ENCODE measurements at places on chromosomes 4 and X. TPM values are rescaled to one million over a fixed set of nuclear protein-coding genes. Genes with fewer than 3 reads are reported as not detected.

Gene HELT
- not detected for total RNA-seq

Gene GRIA3
- total RNA-seq: not detected

DNA sequence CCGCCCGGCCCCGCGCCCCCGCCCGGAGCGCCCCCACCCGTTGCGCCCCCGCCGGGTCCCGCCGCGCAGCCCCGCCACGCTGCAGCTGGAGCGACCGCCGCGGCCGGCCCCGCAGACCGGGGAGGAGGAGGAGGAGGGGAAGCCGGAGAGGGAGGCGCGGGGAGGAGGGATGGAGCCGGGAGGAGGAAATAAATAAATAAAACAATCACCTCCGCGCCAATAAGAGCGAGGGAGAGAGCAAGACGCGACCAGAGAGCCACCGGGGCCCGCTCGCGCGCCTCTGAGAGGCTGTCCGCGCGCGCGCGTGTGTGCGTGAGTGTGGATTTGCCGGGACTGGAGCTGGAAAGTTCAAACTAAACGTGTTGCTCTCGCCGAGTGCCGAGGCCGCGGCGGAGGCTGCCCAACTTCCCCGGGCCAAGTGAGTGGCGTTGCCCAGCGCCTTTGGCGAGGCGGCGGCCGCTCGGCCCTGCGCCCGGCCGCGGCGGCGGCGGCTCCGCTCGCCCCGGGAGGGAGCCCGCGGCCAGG lies 2184.4 kb upstream of the TENM3 start:
- no peak for DNase-seq
- H3K36me3 ChIP-seq: no peaks in the 10 kb centered on the region
- peaks cover 5% of the 10 kb centered on the region for H3K4me1 ChIP-seq
- no peak overlapping the region for H3K27ac ChIP-seq
- peaks cover 36% of the 10 kb centered on the region for H3K27me3 ChIP-seq
- H3K4me3 ChIP-seq: no peak overlapping the region

DNA sequence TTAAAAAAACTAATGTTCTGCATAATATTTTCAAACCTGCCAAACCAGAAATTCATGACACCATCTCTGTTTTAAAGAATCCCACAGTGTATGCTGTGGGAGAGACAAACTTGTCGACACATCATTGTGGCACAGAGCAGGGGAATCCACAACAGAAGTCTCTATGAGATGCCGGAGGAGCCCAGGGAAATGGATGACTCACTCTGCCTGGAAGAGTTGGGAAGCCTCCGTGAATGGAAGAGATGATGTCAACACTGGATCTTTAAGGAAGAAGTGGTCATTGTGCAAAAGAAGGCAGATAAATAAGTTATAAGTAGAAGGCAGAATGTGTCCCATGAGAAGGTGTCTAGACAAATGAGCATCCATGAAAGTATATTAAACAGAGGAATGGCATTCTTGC lies 595.1 kb downstream of the RAB28 start:
- H3K27ac ChIP-seq: no peak overlapping the region
- no peak for DNase-seq
- no peak overlapping the region for H3K4me3 ChIP-seq
- H3K4me1 ChIP-seq: no peaks in the 10 kb centered on the region
- H3K27me3 ChIP-seq: no peaks in the 10 kb centered on the region
- no peaks in the 10 kb centered on the region for H3K36me3 ChIP-seq

DNA sequence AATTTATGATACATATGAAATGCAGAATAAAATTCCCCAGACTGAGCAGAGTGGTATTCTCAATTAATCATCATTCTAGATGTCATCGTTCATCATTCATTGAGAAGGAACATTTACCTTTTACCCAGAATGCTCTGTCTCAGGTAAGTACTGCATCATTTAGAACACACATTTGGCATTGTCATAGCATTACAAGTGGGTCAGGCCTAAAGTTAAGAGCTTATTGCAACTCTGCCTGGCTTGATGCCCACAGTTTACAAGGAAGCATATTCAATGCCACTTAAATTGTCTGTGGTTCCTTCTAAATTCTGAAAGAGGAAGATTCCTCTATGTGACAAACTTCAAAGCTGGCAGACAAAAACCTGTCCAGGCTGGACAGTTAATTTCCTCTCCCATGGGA lies 87.3 kb downstream of the CAMK2D start:
- peak overlapping the region; percentile 5 for H3K27ac ChIP-seq
- peaks cover 53% of the 10 kb centered on the region for H3K36me3 ChIP-seq
- H3K27me3 ChIP-seq: no peaks in the 10 kb centered on the region
- DNase-seq: no peak
- H3K4me1 ChIP-seq: peaks cover 45% of the 10 kb centered on the region

DNA sequence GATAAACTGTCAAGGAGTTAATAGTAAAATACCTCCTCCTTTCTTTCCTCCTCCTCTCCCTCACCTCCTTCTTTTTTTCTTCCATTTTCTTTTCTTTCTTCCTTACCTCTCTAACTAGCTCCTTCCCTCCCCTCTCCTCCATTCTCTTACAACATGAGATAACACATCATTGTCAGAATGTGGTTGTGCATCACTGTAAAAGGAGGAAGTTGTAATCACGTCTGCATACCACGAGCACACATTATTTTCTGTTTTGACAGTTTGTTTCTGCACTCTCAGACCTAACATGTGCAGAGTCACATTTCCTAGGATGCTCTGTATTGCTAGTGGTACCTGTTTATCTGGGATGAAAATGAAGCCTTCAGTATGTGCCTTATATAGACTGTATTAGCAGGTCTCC lies 9.1 kb downstream of the SLIT2 start:
- H3K4me1 ChIP-seq: no peaks in the 10 kb centered on the region
- no peak overlapping the region for H3K4me3 ChIP-seq
- H3K36me3 ChIP-seq: no peaks in the 10 kb centered on the region
- H3K27me3 ChIP-seq: peaks cover 11% of the 10 kb centered on the region

- peaks cover 11% of the 10 kb centered on the region for H3K4me1 ChIP-seq
- H3K27ac ChIP-seq: no peak overlapping the region
- H3K4me3 ChIP-seq: no peak overlapping the region
- peaks cover 4% of the 10 kb centered on the region for H3K27me3 ChIP-seq
- peaks cover 9% of the 10 kb centered on the region for H3K36me3 ChIP-seq
Observed at GRCh38 chrX:15856636-15857035, 2.0 kb upstream of the AP1S2 start.

DNA sequence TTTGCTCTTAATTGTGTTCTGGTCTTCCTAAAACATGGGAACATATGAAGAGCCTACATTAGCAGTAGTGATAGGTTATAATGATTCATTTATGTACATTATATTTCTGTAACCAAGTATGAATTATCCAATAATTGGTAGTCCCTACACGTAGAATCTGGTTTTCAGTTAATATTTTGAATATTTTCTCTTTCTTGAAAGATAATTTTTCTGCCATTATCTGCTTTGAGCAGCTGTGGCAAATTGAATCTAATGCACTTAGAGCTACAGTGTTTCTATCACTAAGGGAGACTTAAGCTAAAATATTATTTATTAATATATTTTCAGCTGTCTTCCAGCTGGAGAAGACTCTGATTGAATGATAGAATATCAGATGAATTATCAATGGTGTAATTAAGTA lies 21.0 kb downstream of the CEP44 start:
- H3K36me3 ChIP-seq: peaks cover 26% of the 10 kb centered on the region
- no peak overlapping the region for H3K4me3 ChIP-seq
- H3K27ac ChIP-seq: no peak overlapping the region
- H3K4me1 ChIP-seq: peaks cover 2% of the 10 kb centered on the region

GRCh38 chrX:9222299-9222698 lies 188.4 kb upstream of the FAM9B start:
- H3K27ac ChIP-seq: no peak overlapping the region
- no peaks in the 10 kb centered on the region for H3K36me3 ChIP-seq
- no peak overlapping the region for H3K4me3 ChIP-seq

All from activated T-helper 2 cell treated with anti-CD3 and anti-CD28 coated beads, Interferon-gamma antibody, Interleukin-2, Interleukin-4, amounts not matched to agents 10 μg/mL and 5 μg/mL and 100 μg/mL, durations not matched to agents 14 hours and 24 hours and 36 hours (primary cell).